Activated gamma-delta T cell treated with Interleukin-2 at 50 U/mL for 16 hours (primary cell): ENCODE measurements at places on chromosomes 11 and 22.

- DNase-seq, result no peak
These were observed 133.4 kb downstream of the DCDC1 start for GRCh38 chr11:31236143-31236542.

DNA sequence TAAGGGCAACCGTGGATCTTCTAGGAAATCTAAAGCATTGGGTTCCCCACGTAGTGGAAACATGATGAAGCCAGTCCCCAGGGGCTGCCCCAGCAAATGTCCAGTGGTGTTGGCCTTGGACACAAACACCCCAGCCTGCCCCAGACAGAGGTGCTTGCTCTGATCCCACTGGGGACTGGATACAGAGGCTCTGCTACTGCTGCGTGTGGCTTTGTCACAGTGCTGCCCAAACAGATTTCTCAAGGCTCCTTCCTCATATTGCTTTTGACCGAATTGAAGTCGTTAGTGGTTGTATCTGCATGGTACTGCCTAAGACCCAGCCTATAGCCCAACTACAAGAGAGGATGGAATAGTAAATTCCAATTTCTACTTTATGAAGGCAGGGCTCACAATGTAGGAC, 40.1 kb upstream of the CD44 start:
- no peak for DNase-seq

DNA sequence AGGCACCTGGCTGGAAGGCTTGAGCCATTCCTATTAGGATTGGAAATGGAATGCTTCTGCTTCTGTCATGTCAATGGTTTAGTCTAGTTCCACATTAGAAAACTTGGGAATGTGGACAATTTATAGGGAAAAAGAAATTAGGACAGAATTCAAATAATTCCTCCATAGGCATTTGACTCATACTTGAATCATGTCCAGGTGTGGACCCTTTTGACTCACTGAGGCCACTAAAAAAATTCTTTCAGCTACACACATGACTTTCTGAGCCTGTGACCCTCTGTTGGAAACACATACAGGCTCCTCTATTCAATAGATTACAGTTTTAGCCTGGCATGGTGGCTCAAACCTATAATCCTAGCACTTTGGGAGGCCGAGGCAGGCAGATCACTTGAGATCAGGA, 100.5 kb downstream of the RASSF10 start:
- no peak for DNase-seq

DNA sequence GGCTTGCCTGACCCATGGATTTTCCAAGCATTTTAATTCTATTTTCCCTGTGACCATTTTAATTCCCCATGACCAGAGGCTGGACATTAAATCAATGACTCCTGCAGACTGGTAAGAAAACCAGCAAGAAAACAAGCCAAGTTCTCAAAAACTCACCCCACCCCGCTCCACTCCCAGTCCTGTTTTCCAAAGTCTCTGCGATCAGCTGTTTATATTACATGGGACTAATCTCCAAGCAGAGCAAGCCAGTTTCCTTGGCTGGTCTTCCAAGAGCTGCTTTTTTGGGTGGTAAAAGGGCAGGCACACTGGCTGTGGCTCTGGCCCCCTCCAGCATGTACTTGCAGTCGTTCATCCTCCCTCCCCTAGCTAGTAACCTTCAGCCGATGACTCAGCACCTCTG, 97.9 kb downstream of the RRAS2 start:
- DNase-seq, result no peak

GRCh38 chr22:49240016-49240380, 587.7 kb downstream of the BRD1 start:
- DNase-seq, result no peak

- no peak for DNase-seq
These were observed 2.8 kb upstream of the USP2 start for GRCh38 chr11:119384332-119384731.

- DNase-seq, result no peak
These were observed 35.4 kb downstream of the MUC2 start for GRCh38 chr11:1109918-1110705.

DNA sequence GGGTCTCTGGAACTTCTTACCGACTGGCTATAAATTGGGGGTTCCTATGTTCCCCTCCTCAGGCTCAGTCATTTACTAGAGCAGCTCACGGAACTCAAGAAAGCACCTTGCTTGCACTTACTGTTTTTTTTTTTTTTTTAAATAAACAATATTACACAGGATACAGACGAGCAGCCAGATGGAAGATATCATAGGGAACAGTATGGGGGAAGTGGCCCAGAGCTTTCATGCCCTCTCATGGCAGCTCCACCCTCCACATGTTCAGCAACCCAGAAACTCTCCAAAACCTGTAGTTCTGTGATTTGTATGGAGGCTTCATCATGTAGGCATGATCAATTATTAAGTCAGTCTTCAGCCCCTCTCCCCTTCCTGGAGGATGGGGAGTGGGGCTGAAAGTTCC, 7.5 kb downstream of the UVRAG start:
- no peak for DNase-seq

DNA sequence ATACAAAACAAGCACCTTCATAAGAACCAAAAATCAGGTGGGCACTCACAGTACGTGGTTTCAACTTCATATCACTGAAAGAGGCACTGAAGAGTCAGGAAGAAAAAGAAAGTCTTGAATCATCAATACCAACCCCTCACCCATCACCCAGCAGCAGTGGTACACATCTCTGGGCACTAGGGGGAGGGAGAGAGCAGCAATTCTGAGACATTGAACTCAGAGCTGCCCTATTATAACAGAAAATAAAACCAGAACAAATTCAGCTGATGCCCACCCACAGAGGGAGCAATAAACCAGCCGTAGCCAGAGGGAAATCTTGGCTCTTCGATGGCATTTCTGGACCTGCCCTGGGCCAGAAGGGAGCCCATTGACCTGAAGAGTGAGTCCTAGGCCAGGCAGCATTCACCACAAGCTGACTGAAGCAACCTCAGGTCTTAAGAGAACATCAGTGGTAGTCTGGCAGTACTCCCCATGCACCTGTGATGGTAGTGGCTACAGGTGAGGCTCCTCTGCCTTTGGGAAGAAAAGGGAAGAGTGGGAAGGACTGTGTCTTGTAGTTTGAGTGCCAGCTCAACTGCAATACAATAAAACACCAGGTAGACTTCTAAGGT, 42.2 kb upstream of the FAM181B start:
- DNase-seq, result no peak

DNA sequence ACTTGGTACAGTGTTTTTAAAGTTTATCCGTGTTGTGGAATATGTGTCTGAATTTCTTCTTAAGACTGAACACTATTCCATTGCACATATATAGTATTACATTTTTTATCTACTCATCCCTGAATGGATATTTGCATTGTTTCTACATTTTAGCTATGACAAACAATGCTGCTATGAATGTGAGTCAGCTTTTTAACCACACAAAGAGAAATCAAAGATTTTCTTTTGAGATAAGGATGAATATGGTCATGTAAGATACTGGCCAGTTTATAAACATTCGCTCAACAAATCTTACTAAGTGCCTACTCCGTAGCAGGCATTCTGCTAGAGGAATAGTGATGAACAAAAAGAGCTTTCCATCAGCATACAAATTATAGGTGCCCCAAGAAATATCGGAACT, 16.5 kb upstream of the OR9G4 start:
- no peak for DNase-seq

DNA sequence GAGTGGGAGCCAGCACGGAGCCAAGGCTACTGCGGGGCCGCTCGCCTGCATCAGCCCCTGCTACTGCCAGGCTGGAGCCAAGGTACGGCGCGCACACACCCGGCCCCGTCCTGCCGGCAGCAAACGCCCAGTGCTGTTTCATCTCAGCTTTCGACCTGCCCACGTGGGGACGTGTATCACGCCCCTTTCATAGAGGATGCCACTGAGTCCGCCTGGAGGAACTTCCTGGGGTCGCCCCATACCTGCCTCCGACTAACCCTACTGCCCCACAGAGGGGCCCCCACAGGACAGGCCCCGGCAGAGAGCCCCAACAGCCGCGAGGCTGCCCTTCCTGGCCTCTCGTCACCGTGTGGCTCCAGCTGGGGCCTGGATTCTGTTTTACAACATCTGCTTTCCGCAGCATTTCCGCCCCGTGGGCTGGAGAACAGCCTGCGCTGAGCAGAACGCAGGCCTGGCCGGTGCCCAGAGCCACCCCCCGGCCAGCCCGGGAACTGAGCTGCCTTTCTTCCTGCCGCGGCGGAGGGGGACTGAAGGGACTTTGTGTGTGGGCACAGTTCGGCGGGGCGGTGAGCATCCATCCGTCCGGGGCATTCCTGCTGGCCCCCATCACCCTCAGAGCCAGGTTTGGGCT, 22.9 kb upstream of the ARHGAP8 start:
- no peak for DNase-seq

GRCh38 chr22:39469681-39470450, 13.1 kb downstream of the MGAT3 start:
- DNase-seq, result no peak

DNA sequence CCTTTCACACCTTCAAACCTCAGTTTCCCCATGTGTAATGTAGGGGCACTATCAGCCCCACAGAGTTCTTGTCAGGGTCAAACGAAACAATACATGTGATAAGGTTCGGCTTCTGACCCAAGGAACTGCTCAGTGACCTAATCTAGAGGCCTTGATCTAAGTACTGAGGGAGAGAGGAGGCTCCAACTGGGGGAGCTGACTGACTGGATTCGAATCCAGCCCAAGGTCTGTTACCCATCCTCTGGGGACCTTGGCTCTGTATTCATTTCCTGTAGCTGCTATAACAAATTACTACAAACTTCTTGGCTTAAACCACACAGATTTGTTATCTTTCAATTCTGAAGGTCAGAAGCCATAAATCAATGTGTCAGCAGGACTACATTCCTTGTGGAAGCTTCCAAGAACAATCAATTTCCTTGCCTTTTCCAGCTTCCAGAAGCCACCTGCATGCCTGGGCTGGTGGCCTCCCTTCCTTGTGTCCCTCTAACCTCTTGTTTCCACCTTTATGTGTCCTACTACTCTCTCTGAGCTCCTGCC, 10.7 kb upstream of the ANAPC15 start:
- no peak for DNase-seq

- no peak for DNase-seq
These were observed 171.5 kb downstream of the FAT3 start for GRCh38 chr11:92396133-92396532.

GRCh38 chr11:36948460-36949127, 350.6 kb upstream of the RAG2 start:
- DNase-seq, result no peak

- DNase-seq, result no peak
These were observed 278.2 kb upstream of the CHORDC1 start for GRCh38 chr11:90500922-90501568.

GRCh38 chr22:23080613-23081290, 10.4 kb downstream of the GNAZ start:
- DNase-seq, result no peak

DNA sequence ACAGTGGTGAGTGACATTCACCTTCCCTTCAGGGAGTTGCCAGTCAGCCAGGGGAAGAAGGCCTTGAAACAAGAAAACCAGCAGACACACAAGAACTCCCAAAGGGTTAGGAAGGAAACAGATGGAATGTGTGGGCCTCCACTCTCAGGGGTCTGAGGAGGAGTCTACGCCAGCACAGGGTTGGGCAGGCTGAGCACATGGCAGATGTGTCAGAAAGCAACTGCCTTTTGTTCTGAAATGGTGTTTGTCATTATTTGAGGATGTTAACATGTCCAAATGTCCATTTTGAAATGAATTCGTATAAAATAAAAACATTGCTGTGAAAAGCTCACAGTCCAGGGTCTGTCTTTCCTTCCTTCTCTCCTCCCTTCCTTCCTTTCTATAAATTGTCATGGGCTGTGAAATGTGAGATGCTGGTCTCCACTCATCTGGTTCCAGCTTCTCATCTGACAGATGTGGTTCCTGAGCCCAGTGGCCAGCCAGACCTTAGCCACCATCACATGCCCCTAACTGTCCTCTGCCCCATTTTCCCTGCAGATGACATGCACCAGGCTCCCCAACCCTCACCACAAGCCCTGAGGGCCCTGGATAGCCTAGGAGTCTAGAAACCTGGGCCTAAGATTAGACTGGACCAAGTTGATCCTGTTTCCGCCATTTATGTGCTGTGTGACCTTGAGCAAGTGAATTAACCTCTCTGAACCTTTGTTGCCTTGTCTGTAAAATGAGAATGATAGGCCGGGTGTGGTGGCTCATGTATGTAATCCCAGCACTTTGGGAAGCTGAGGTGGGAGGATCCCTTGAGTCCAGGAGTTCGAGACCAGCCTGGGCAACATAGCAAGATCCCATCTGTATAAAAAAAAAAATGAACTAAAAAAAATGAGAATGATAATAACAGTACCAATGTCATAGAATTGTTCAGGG, 56.2 kb upstream of the CRYBB3 start:
- no peak for DNase-seq

GRCh38 chr11:8011981-8012444, 24.9 kb downstream of the EIF3F start:
- DNase-seq, result no peak

GRCh38 chr11:102604875-102605274, 20.3 kb downstream of the MMP20 start:
- DNase-seq, result no peak

DNA sequence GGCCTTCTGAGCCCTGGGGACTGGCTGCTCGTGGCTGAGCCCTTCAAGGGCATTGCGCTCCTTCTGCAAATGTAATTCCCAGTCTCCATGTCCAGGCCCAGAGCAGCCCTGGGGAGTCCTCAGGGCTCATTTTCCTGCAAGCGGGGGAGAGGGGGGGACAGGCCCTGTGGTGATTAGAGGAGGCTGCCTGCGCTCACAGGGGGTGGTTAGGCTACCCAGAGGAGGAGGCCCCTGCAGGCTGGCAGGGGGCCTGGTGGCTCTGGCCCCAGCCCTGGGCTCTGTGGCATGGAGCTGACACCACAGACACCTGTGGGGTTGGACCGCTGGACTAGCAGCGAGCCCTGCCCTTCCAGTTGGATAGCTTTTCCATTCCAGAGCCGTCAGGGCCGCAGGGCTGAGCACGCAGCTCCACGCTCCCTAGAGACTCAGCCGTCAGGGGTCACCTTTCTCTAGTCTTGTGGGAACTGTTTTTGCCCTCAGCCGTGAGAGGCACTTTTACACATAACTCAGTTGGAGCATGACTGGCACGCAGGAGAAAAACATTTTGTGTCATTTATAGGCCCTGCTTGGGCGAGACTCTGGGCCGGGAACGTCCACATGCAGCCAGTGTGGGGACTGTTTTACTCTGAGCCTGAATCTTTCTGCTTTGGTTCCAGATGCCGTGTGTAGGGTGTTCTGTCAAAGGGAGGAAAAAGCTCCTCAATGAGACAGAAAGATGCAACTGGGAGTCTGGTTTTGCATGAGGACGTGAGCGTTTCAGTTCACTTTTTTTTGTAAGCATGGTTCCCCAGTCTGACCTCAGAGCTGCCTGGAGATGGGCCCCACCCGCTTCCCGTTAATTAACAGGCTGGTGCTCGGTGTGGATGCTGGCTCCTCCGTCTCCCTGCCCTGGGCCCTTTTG, 58.1 kb downstream of the LRP5 start:
- no peak for DNase-seq

GRCh38 chr11:12315024-12315423, 62.3 kb upstream of the PARVA start:
- DNase-seq, result no peak

GRCh38 chr11:44858796-44859527, 91.7 kb downstream of the TP53I11 start:
- DNase-seq, result no peak

DNA sequence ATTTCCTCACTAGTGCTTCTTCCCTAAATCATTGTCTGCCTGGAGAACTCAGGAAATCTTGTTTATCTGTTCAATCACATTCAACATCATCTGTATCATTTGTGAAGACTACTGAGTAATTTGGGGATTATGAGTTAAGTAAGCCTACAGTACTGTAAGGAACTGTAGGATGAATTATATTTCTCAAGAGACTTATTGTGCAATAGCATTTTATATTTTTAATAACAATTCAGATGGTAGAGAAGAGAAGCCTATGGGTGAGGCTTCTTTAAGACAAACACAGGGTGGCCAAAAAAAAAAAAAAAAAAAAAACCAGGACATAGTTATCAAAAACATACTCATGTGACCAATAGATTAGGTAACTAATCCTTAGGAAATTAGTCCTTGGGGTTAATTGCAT, 282.7 kb downstream of the FAM181B start:
- no peak for DNase-seq
